ENCODE measurements at places on chromosomes 1 and 21.

DNA sequence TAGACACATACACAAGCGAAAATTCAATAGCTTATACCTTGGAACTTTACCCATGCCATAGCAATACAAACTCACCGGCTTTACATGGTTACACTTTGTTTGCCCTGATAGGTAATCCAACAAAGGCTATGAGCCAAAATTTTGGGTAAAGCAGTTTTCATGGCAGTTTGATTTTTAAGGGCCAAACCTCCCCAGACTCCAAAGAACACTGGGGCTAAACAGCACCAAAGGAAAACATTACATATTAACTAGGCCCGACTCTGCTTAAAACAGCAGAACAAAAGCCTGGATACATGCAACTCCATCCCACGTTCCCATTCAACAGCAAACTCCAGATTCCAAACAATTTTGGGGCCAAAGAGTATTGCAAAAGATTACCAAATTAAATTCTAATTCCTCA lies 4.4 kb upstream of the TMEM125 start:
- DNase-seq, result no peak

DNA sequence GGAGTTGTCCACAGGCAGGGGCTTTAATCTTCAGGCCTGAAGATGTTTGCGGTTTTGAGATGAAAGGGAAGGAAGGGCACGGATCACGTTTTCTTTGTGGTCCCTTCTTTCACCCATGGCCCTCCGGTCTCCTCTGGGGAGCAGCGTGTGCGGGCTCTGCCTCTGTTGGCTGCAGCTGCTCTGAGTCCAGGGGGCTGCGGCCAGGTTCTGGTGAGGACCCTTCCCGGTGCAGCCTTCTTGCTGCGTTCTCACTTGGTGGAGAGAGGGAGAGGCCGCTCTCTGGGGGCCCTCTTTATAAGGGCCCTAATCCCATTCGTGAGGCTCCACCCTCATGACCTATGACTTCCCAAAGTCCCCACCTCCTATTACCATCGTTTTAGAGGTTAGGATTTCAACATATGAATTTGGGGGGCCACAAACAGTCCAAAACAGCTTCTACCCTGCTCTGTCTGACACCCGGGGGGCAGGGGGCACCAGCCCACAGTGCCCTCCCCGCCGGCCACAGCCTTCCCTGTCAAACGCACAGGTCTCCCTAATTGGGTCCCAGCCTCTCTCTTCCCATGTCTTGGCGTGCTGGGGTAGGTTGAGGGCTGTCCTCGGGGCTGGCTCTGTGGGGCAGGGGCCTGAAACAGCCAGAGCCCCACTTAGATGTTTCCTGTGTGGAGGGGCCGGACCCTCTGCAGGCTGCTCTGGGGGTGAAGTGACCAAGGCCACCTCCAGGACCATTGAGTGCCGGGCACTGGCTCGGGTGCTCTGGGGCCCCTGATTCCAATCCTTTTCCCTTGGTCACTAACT lies 100.1 kb upstream of the C1orf174 start:
- no peak for DNase-seq

DNA sequence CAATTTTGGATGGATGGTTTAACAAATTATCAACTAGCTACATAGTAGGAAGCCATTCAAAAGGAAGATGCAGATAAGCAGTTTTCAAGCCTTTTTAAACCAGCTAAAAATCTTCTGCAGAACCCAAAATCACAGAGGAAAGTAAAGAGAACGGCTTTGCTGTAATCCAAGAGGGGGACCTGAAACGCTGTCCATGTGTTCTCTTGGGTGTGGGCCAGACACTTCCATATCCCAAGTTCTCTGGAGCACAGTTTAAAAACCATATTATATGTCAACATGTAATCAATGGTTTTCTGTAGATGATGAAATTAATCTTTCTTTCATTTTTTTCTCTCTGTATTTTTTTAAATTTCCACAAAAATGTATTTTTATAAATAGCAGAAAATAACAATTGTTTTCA lies 90.5 kb downstream of the SELENOF start:
- DNase-seq, result no peak

DNA sequence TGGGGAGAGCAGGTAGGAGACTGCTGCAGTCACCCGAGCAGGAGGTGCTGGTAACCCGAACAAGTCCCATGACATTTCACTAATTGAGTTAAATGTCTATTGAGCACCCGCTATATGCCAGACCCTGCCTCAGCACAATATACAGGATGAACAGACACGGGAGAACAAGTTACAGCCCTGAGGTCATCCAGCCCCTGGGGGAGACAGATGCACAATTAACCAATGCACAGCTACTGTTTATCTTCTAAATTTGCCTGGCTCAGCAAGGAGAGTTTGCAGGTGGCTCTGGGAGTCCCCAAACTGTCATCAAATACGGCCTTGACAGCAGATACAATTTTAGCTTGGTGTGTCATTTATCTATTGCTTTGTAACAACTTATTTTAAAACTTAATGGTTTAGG lies 18.1 kb downstream of the CITED4 start:
- no peak for DNase-seq

GRCh38 chr1:230401763-230402294 lies 24.3 kb downstream of the PGBD5 start:
- no peak for DNase-seq

GRCh38 chr1:160744199-160744851 lies 5.3 kb downstream of the SLAMF7 start:
- no peak for DNase-seq
